ENCODE measurements at places on chromosomes 7 and 10.

DNA sequence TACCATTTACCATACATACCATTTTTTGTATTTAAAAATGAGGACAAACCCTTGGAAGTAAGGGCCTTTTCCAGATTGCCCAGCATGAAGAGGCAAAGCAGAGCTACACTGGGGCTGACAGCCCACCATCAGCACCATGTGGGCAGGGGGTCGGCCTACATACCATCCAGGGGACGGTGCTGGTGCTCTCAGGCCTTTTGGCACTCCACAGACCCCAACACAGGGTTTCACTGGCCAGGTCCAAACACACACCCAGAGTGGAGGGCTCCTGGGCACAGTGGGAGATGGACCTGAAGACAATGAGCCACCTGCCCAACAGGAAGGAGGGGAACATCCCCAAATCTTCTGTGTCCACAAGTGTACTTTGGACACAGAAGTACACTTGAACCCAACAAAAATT is 69.2 kb upstream of the CAMK2B start:
- DNase-seq: peak; percentile 30

DNA sequence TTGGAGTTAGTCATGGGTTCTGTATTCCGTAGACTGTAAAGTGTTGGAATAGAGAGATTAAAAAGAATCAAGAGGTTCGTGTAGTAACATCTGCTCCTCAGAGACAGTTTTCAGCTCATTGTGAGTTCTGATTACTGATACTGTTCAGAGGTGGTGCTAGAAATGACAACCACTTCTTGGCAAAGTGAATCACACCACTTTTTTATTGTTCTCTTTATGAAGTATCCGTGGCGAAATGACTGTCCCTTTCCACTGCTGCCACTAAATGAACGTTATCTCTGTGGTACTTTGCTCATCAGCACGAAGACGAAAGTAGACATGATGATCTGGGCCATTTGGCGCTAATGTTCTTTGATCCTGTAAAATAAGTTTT is 860 bp downstream of the RPP30 start:
- DNase-seq: no peak

- DNase-seq: no peak
These were observed 386.1 kb upstream of the PODXL start for GRCh38 chr7:131942287-131943150.

DNA sequence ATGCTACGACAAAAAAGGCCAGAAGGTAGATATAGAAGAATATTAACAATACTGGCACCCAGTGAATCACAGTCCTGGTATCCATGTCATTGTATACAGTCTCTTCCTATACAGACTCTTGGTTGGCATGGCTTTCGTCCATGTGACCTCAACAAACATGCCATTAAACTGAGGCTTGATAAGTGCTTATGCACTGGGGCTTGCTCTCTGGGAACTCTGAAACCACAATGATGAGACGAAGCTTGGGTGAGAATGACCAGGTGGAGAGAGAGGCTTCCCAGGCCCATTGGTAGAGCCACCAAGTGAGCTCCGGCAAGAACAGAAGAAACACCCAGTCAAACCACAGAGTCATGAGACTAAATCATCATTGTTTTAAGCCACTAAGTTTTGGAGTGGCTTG is 33.2 kb downstream of the PNPLA8 start:
- no peak for DNase-seq

GRCh38 chr10:96263669-96264068 is 7.7 kb downstream of the BLNK start:
- DNase-seq: no peak

DNA sequence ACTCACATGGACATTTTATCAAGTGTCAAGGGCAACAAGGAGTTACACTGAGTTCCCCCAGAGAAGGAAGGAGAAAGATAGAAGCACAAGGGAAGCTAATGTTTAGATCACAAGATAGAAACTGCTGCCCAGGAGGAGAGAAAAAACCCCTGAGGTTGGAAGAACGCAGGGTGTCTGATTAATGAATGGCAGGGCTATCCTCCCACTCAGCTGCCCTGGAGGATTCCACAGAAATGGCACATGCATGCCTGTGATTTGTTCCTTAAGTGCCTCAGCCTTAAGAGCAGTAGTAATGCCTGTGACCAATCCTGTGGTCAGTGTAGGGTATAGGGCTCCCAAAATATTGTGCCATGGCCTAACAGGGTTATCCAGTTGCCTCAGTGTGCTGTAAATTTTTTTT is 20.2 kb downstream of the DNAJB9 start:
- DNase-seq: peak; percentile 32

GRCh38 chr7:143974459-143974858 is 19.8 kb downstream of the OR2F1 start:
- DNase-seq: no peak

DNA sequence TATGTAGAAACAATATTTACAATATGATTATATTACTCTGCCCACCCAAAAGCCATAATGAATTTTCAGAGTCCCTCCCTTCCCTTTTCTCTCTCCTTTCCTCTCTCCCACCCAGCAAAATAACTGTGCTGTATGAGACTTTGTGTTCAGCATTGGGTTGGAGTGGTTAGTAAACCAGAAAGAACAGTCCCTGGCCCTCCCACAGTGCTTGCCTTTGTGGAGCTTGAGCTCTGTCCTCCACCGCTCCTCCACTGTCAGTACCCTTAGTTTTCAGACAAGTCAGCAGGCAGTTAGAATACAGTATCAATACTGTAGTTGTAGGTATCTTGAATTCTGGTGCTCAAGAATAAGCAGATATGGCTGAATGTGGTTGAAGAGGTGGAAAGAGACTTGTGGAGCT is 92.7 kb downstream of the CDK14 start:
- peak; percentile 10 for DNase-seq

- DNase-seq: peak; percentile 8
These were observed 92.9 kb downstream of the CTNNA3 start for GRCh38 chr10:67603086-67603485.

- DNase-seq: peak; percentile 52
These were observed 71.2 kb upstream of the KCTD7 start for GRCh38 chr7:66557214-66558200.

- DNase-seq: peak; percentile 91
These were observed 151.6 kb upstream of the CACNA2D1 start for GRCh38 chr7:82595176-82595575.

DNA sequence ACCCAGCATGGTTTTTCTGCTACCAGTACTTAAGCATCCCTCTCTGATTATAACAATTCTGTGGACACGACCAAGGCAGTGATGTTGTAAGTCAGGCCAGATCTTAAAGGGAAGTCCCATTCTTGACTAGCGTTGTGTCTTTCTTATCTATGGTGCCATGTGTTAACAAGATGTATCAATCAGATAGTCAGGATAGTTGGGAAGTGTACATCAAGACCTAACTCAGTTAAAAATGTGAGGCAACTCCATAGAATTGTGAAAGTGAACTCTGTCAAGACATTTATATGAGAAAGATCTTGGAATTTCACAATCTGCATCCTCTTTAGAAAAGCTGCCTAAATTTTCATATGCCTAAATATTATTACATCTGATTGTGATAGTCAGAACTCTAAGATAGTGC is 341.7 kb upstream of the SEMA3D start:
- DNase-seq: peak; percentile 59

DNA sequence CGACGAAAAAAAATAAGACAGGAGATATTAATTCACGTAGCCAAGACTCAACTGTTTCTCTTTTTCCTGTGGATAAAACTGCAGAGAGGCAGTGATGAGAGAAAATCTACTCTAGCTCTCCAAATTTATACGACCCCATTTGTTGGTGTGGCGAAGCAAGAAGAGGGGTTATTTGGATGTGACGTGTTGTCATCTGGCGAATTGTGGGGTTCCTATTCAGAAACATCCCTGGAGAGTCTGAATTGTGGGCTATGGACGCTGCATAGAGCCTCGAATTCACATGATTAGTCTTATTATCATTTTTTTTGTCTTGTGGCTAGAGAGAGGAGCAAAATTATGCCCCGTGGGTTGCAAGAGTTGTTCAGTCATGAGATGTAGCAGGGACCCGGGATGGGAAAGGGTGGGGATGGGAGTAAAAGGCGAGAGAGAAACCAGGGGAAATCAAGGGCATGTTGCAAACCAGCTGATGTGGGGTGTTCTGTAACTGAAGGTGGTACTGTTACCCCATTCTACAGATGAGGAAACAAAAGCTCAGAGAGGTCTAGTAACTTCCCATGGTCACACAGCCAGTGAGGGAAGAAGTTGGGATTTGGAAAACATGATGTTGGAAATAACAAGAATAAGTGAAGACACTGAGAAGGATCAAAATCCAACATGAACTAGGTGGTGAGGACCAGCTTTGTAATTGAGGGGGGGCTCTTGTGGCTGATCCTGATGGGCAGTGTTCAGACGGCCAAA is 69.2 kb upstream of the SFMBT2 start:
- no peak for DNase-seq

- DNase-seq: no peak
These were observed 4.9 kb downstream of the TRDMT1 start for GRCh38 chr10:17196573-17196972.

- peak; percentile 82 for DNase-seq
These were observed 1.2 kb upstream of the PLXNA4 start for GRCh38 chr7:132577206-132578049.

GRCh38 chr10:106612381-106612780 is 552.1 kb downstream of the SORCS1 start:
- DNase-seq: no peak

DNA sequence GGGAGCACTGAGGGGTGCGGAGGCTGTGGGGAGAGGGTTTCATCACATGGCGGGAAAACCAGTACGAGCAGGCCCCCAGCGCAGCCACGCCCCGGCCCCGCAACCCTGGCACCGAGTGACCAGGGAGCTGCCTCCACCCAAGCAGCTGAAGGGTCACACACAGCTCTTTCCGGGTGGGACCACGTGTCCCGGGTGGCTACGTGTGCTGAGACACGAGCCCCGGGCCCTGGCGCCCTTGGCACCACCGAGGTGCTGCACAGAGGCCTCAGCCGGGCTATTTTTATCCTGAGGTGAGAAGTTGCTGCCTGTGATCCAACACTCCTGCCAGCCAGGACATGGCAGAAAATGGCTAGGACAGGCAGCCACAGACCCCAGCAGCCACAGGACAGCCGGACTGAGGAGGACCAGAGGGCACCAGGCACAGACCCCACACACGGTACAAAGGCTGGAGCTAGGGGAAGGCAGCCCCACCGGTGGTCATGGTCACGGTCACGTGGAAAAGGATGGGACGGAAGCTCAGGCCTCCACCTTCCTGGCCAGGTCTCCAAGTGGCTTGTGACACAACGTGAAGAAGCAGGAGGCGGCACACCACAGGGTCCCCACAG is 223.7 kb downstream of the MAD1L1 start:
- DNase-seq: no peak

GRCh38 chr7:128405471-128406313 is 4.1 kb downstream of the IMPDH1 start:
- DNase-seq: peak; percentile 85

- DNase-seq: no peak
These were observed 23.5 kb upstream of the TECTB start for GRCh38 chr10:112259688-112260087.

GRCh38 chr10:101030496-101031127 is 317 bp downstream of the PDZD7 start:
- DNase-seq: no peak

DNA sequence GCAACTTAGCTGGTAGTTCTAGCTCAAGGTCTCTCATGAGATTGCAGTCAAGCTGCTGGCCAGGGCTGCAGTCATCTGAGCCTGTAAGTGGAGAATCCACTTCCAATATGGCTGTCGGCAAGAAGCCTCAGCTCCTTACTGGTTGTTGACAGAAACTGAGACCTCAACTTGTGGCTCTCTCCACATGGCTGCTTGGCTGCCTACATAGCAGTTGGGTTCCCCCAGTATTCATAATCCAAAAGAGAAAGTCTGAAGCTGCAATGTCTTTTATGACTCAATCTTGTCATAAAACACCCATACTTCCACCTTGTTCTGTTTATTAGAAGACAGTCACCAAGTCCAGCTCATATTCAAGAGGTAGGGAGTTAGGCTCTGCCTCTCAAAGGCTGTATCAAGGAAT is 334.9 kb upstream of the KMT2E start:
- DNase-seq: no peak

- DNase-seq: no peak
These were observed 159.5 kb upstream of the HGF start for GRCh38 chr7:81929386-81929785.

GRCh38 chr10:95889830-95890229 is 17.9 kb upstream of the CC2D2B start:
- no peak for DNase-seq

GRCh38 chr10:52376694-52377354 is 62.7 kb downstream of the DKK1 start:
- no peak for DNase-seq

GRCh38 chr10:34229917-34230316 is 585.2 kb downstream of the PARD3 start:
- peak; percentile 3 for DNase-seq

DNA sequence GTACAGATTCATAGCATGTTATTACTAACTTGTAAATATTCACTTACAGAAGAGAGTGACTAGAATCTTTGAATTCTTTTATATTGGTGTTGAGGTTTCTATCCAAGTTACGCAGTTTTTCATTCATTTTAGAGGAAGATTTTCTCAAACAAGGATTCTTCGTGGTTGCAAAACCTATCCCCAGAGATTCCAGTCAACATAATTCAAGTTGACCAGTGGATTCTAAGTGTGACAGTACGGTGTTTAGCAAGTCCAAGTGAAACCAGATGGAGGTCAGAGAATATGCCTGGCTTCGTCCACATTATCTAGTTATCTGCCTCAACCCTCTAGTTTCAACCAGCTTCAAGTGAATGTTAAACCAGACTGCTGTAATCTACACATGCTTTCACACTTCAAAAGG is 131.9 kb downstream of the SDK1 start:
- DNase-seq: no peak

DNA sequence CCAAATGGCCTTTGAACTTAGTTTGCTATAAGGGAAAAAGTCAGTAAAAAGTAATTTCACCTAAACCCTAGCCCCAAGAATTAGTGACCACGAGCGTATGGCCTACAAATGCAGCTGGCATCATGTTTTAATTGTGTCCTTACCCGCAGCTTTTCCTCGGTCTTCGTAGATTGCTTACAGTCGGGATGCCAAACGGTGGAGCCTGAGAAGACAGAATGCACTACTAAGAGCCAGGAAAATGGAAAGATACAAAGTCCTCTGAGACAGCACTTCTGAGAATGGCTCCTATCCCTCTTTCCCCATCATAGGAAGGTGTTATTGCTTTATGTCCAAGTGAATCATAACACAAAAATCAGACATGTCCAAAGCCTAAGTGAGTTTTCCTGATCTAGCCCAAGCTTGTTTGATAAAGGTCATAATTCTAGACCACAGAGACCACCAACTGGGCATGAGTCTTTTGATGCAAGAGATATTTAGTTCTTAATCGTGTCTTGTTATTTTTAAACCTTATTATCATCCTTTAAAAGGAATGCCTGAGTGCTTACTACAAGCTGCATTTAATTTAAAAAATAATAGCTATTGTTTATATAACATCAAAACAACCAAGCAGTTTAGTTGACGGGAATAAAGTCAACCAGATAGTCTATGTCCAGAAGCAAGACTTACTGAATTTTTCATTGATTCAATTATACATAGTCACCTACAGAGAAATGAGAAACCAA is 83.7 kb upstream of the AFAP1L2 start:
- no peak for DNase-seq

- no peak for DNase-seq
These were observed 352.3 kb upstream of the KLF6 start for GRCh38 chr10:4137299-4137698.

GRCh38 chr7:82507976-82508677 is 64.5 kb upstream of the CACNA2D1 start:
- DNase-seq: peak; percentile 92

- no peak for DNase-seq
These were observed 261.4 kb upstream of the ZWINT start for GRCh38 chr10:56622335-56622973.

Data from NCI-H69 (cell line).